ENCODE measurements at places on chromosomes 12 and 14. TPM values are rescaled to one million over a fixed set of nuclear protein-coding genes. Genes with fewer than 3 reads are reported as not detected.

DNA sequence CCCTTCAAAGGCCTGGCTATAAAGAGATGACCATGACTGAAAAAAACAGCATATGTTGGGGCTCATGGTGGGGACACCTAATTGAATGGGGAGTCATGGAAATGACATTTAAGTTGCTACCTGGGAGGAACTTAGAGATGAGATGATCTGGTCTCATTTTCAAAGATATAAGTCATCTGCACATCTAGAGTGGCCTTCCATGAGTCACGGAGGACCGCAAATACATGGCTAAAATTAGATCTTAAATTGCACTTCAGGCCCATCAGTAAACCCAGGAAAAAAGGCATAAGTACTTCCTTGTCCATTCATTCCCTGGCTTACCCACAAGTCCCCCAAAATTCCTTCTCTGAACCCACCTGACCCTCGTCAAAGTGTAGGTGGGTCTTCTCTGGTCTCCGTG, 53.4 kb downstream of the SPTB start:
- H3K36me3 ChIP-seq = peaks cover 5% of the 10 kb centered on the region
- no peak overlapping the region for H3K27ac ChIP-seq
- no peak for DNase-seq
- peaks cover 31% of the 10 kb centered on the region for H3K4me1 ChIP-seq
- H3K4me3 ChIP-seq = no peak overlapping the region

GRCh38 chr12:131921866-131922769, 7.0 kb upstream of the PUS1 start:
- no peak overlapping the region for H3K27ac ChIP-seq
- DNase-seq = no peak
- no peaks in the 10 kb centered on the region for H3K4me1 ChIP-seq
- peaks cover 64% of the 10 kb centered on the region for H3K36me3 ChIP-seq
- H3K4me3 ChIP-seq = no peak overlapping the region
- H3K27me3 ChIP-seq = no peaks in the 10 kb centered on the region

DNA sequence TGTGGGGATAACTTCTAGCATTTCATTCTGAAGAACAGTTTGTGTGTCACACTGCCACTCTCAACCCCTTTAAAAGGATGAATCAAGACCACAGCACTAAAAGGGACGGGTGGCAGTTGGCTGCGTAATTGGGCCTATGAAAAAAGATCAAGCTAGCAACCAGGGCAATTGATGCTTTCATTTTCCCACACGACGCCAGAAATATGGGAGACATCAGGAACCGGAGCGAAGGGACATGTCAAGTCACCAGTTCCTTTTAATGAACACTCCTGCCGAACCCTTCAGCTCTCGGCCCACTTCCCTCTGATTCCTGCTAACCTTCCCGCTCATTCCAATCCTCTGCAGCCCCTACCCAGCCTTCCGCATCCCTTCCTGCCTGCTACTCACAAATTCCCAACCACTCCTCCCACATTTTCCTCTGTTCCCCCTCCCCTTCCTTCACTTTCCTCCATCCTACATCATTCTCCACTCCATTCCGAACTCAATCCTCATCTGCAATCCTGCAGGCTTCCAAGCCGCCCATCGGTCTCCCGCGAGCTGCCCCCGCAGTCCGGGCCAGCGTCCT, 753 bp downstream of the CSRNP2 start:
- H3K36me3 ChIP-seq = peaks cover 5% of the 10 kb centered on the region
- peak overlapping the region; percentile 97 for H3K27ac ChIP-seq
- no peaks in the 10 kb centered on the region for H3K27me3 ChIP-seq
- H3K4me3 ChIP-seq = peak overlapping the region; percentile 95

DNA sequence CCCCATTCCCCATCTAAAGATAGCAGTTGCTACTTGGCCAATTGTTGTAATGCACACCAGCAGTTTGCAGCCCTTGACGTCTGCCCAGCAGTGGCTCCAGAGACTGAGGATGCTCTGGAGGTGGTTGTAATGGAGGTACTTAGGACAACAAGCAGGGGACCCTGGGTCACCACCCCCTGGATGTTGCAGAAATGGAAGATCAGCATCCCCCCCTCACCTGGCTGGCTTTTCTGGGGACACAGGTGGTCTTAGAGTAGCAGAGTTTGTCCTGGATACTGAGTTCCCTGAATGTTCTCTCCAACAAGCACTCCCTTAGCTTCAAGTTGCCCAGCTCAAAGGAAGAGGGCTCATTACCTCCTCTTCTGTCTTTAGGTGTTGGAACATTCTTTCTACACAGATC, 250.5 kb downstream of the AACS start:
- peak overlapping the region; percentile 85 for H3K27ac ChIP-seq
- no peaks in the 10 kb centered on the region for H3K36me3 ChIP-seq
- no peak for DNase-seq

GRCh38 chr14:68309616-68310015, 483.3 kb downstream of the ZFP36L1 start:
- no peaks in the 10 kb centered on the region for H3K27me3 ChIP-seq
- no peak for DNase-seq
- H3K4me3 ChIP-seq = no peak overlapping the region
- H3K4me1 ChIP-seq = peaks cover 16% of the 10 kb centered on the region

GRCh38 chr12:94745562-94745961, 95.2 kb upstream of the TMCC3 start:
- no peaks in the 10 kb centered on the region for H3K36me3 ChIP-seq
- no peaks in the 10 kb centered on the region for H3K27me3 ChIP-seq
- no peaks in the 10 kb centered on the region for H3K4me1 ChIP-seq
- DNase-seq = peak; percentile 59

DNA sequence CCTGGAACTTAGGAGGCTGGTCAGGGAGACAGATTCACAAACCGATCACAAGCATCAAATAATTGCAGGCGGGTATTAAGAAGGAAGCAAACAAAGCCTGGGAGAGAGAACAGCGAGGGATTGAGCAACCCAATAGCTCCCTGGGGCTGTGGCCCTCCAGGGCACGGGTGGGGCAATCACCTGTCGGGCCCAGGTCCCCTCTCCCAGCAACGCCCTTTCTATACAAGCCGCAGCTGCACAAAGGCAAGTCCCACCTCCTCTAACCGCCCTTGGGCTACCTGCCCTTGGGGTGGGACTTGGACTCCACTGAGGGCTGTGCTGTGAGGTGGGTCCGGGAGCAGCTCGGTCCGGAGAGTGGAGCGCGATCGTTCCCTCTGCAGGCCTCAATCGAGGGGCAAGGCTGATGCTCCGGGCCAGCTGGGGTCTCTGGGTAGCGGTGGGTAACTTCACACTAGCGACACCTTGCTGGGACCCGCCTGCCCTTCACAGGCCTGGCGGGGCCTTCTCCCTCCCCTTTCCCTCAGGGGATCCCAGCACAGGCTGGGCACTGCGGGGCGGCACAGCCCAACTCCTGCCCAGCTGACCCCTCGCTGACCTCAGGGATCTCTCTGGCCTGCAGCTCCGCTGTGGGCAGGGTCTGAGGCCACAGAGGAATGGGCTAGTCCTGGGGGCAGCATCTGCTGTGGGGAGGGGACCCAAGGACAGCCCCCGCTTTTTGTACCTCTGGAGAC, 8.0 kb downstream of the PHB2 start:
- DNase-seq = no peak
- H3K4me3 ChIP-seq = no peak overlapping the region
- H3K27me3 ChIP-seq = no peaks in the 10 kb centered on the region
- peaks cover 31% of the 10 kb centered on the region for H3K36me3 ChIP-seq

DNA sequence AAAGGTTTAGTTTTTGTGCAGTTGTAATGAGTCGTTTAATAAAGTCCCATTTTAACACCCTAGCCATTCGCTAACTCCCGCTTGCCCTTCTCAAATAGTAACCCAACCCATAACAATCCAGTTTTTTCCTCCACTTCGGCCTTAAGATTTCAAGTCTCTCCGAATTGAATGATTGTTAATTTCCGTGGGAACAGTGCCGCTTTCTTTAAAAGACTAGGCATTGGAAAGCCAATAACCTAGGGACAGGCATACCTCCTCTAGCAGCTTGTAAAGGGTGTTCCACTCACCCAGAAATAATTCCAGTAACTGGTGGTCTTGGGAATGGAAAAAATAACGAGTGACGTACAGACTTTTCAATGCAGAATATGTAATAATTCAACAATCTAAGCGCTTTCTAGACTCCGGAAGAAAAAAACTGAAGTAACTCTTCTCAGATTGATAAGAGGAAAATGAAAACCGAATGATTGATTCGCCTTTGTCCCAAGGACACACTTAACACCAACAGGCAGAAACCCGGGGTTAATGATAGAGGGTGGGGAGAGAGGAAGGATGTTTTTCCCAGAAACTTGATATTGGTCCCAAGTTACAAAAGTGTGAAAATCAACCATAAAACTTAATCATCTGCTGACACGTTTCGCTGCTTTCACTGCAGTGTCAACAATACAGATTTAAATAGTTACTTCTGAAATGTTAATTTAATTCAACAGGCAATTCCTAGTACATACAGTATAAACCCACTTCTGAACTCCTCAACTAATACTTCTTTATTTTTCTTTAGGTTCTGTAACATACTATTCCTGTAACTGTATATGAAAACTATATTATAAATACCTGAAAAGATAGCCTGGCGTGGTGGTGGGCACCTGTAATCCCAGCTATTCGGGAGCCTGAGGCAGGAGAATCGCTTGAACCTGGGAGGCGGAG, 1.0 kb upstream of the SINHCAF start:
- H3K27ac ChIP-seq = peak overlapping the region; percentile 74
- H3K27me3 ChIP-seq = no peaks in the 10 kb centered on the region
- H3K4me3 ChIP-seq = peak overlapping the region; percentile 89
- DNase-seq = peak; percentile 18

DNA sequence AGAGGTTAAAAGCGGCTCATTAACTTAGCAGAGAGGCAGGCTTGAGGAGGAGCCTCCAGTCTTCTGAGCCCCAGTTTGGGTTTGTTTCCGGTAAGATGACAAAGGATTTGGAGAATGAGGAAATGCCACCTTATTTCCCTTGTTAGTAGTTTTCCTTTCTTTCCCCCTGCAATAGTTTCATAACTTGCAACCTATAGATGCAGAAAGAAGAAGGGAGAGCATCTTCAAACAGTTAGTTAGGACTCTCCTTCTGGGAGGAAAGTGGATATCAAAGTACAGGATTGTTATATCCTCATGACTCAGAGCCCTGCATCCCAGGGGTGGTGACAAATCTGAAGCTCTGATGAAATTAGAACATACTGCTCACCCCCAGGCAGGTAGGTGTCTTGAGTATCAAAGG, 180.7 kb upstream of the SLC38A2 start:
- no peak overlapping the region for H3K27ac ChIP-seq
- DNase-seq = no peak
- H3K4me3 ChIP-seq = no peak overlapping the region
- H3K27me3 ChIP-seq = no peaks in the 10 kb centered on the region
- no peaks in the 10 kb centered on the region for H3K4me1 ChIP-seq

DNA sequence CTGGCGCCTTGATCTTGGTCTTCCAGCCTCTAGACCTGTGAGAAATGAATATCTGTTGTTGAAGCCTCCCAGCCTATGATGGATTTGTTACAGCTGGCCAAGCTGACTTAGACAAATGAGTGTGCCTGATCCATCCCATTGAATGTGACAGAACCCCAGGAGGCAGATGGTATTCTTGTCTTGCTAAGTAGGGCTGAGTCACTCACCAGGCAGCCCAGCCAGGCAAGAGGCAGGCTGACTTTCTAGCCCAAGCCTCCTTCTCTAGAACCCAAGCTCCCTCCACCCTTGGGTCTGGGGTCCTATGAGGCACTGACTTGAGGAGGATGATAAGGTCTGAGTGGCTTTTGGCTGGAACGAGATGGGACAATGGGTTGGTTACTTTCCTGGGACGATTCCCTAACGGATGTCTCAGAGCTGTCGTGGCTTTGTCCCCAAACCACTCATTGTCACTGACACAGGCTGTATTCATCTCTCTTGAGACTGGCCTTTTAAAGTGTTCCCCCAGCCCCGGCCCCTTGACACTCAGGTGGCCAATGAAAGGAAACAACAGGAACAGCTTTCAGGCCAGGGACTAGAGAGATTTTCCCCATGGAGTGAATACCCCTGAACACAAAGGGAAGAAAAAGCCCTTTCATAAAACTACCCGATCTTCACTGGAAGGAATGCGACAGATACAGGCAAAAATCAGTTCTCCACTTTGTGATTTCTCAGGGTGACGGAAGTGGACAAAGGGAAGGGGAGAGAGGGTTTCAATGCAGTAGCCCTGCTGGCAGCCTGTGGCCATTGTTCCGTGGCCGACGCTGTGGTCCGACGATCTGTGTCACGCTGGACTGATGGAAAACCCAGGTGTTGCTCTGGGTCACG, 264.2 kb downstream of the AACS start:
- no peak overlapping the region for H3K27ac ChIP-seq
- H3K4me3 ChIP-seq = no peak overlapping the region
- peaks cover 4% of the 10 kb centered on the region for H3K27me3 ChIP-seq
- no peak for DNase-seq

DNA sequence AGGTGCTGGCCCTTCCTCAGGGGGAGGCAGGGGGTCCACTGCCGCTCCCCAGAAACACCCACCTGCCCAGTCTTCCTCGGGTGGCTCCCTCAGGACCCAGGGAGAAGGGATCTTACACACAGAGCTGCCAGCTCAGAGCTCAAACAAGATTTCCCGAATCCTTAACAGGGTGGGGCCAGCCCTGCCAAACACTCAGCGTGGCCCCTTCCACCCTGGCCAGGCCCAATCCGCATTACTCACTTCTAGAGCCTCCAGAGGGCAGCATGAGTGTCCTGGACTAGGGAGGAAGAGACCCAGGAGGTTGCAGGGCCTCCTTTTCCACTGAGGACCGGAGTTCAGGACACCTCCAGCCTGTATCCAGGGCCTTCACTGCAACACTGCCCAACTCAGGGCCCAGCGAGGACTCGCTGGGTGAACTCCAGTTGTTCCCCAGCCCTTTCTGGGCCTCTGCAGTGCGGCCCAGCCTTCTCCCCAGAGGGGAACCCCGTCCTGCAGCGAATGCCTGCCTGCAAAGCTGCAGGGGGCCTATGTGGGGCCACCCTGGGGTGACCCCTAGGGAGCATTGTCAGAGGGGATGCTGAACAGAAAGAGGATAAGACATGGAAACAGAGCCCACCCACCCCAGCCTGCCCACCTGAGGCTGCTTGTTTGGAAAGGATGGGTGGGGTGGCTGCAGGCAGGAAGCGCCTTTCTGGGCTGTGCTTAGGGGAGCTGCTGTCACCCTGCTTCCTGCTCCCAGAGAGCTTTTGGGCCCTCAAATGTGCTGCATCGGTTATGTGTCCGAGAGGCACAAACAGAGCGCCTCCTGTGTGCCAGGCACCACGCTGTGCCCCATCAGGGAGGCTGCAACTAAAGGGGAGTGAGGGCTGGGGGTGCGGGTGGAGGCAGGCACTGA, 43.8 kb downstream of the CCNK start:
- peak; percentile 54 for DNase-seq
- no peak overlapping the region for H3K4me3 ChIP-seq
- no peak overlapping the region for H3K27ac ChIP-seq
- peaks cover 61% of the 10 kb centered on the region for H3K4me1 ChIP-seq
- peaks cover 37% of the 10 kb centered on the region for H3K36me3 ChIP-seq
- H3K27me3 ChIP-seq = no peaks in the 10 kb centered on the region

Gene E2F7
- total RNA-seq = 3.7 TPM

Gene FLVCR2
- 14.0 TPM for total RNA-seq

Gene FUT8
- total RNA-seq = 198 TPM

Gene DIP2B
- total RNA-seq = 50.0 TPM

Gene ALDH6A1
- total RNA-seq = 92.5 TPM

Gene SPX
- total RNA-seq = 4.3 TPM

Gene KLRB1
- 0.30 TPM for total RNA-seq

Gene LPAR5
- 3.5 TPM for total RNA-seq

Gene ATL1
- 93.4 TPM for total RNA-seq

Gene ACOT6
- total RNA-seq = 0.11 TPM

Gene AKAP3
- 1.5 TPM for total RNA-seq

Gene OR4N2
- total RNA-seq = not detected

Gene MYO1H
- total RNA-seq = 0.28 TPM

Measured in spinal cord (tissue), 10 donors.